Left lung (tissue), 14 donors: ENCODE measurements at places on chromosomes 5 and 9. TPM values are rescaled to one million over a fixed set of nuclear protein-coding genes. Genes with fewer than 3 reads are reported as not detected.

- no peak for DNase-seq
- H3K36me3 ChIP-seq: no peaks in the 10 kb centered on the region
- no peak overlapping the region for H3K27ac ChIP-seq
- no peak overlapping the region for H3K4me3 ChIP-seq
Measured at GRCh38 chr9:353077-353476, 138.4 kb downstream of the DOCK8 start.

DNA sequence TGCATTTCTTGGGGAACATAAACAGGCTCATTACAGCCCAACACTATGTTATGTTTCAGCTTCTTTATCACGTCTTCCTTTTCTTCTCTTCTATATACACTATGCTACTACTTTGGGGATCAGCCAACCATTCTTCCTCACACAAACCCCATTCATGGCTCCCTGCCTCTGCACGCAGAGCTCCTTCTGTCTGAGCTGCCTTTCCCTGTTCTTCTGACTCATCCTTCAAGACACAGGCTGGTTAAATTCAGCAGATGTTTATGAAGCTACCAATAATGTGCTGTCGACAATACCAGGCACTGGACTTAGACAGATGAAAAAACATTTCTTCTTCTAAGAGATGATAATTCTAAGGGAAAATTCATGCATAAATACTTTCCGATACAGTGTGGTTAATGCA lies 102.5 kb upstream of the TXNDC8 start:
- DNase-seq: no peak
- H3K27ac ChIP-seq: no peak overlapping the region
- no peak overlapping the region for H3K4me3 ChIP-seq

DNA sequence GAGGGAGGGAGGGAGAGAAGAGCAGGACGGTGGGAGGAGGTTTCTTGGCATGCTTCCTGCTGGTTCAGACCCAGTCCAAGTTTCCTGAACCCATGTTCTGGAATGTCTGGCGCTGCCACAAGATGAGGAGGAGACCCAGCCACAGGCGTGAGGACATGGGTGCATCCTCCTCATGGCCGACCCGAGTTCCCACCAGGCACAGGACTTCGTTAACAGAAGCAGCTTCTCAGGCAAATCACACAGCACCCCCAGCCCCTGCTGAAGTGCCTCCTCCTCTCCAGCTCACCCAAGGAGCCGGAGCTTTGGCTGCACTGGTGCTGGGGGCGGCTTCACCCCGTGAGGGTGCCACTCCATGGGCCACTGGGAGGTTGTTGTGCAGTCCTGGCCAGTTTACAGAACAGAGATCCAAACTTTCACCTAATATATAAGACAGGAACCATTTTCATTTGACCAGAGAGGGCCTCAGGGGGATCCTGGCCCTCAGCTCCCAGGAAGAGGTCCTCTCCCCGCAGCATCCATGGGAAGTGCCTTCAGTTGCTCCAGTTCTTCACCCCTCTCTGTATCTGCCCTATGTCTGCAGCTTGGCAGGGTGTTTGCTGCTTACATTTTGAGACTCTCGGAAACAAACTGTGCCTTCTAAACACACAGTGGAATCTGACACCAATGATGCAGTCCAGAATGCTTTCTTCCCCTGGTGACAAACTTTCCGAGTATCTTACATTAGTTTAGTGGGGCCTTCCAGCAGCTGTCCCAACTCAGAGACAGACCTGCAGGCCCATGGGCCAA lies 10.2 kb upstream of the NKD2 start:
- H3K27me3 ChIP-seq: peaks cover 4% of the 10 kb centered on the region
- peak; percentile 54 for DNase-seq
- H3K27ac ChIP-seq: peak overlapping the region; percentile 1
- H3K4me1 ChIP-seq: no peaks in the 10 kb centered on the region

- H3K4me3 ChIP-seq: no peak overlapping the region
- no peak overlapping the region for H3K27ac ChIP-seq
- no peaks in the 10 kb centered on the region for H3K27me3 ChIP-seq
- no peaks in the 10 kb centered on the region for H3K4me1 ChIP-seq
- no peak for DNase-seq
Measured at GRCh38 chr5:54278036-54278830, 32.1 kb downstream of the ARL15 start.

The MEF2C gene
- total RNA-seq: 46.1 TPM

- no peaks in the 10 kb centered on the region for H3K27me3 ChIP-seq
- DNase-seq: no peak
- no peaks in the 10 kb centered on the region for H3K4me1 ChIP-seq
- H3K36me3 ChIP-seq: no peaks in the 10 kb centered on the region
- H3K27ac ChIP-seq: no peak overlapping the region
Measured at GRCh38 chr9:26237256-26237655, 559.0 kb upstream of the TUSC1 start.

The LAMC3 gene
- total RNA-seq: 25.5 TPM

The ELOVL7 gene
- 15.0 TPM for total RNA-seq

The CCDC171 gene
- 2.0 TPM for total RNA-seq

The BASP1 gene
- total RNA-seq: 22.9 TPM
